Pancreas (tissue), 10 donors: ENCODE measurements at places on chromosomes 3 and 15. TPM values are rescaled to one million over a fixed set of nuclear protein-coding genes. Genes with fewer than 3 reads are reported as not detected.

DNA sequence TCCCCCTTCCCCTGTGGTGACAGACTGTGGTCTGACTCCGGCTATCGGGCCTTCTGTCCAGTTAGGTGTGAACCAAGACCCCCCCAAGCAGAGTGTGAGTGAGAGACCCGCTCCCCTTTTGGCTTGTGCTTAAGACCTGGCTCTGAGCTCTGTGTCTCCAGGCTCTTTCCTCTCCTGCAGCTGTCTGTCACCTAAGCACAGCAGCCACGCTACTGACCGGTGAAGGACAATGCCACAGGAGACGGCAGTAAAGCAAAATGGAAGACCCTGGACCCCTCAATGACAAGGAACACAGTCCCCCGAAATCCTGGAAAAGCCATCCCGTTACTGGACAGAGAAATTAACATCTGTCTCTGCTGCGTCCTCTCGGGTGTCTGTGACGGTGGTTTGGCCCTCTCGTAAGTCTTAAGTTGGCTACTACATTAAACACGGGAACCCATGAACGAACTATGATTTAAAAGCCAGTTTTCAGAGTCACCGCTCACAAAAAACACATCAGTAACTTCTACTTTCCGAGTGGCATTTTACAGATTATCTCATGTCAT is 53.7 kb downstream of the CHSY1 start:
- DNase-seq, result no peak

- peak; percentile 53 for DNase-seq
Measured at GRCh38 chr3:129003578-129004112, 2.5 kb downstream of the EFCC1 start.

DNA sequence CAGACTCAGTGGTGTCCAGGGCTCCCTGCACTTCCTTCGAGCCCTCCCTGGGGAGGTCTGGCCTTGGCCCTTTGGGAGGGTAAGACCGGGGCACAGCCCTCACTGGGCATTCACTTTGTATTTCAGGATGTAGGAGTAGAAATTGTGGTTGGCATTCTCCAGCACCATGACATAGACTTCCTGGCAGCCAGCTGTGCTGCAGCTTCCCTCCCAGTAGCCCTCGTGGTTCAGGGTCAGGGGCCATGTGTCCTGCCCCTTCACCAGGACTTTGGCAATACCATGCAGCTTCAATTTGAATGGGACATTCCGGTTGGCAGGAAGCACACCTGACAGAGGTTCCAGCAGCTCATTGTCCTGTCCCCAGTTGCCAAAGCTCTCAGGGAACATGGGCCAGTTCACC is 47.3 kb downstream of the KY start:
- DNase-seq, result peak; percentile 6

- no peak for DNase-seq
Measured at GRCh38 chr15:64568765-64569164, 108.4 kb downstream of the ZNF609 start.

GRCh38 chr15:80498652-80499051 is 94.5 kb downstream of the ARNT2 start:
- no peak for DNase-seq

- DNase-seq, result no peak
Measured at GRCh38 chr3:186825872-186826409, 16.6 kb upstream of the ADIPOQ start.

DNA sequence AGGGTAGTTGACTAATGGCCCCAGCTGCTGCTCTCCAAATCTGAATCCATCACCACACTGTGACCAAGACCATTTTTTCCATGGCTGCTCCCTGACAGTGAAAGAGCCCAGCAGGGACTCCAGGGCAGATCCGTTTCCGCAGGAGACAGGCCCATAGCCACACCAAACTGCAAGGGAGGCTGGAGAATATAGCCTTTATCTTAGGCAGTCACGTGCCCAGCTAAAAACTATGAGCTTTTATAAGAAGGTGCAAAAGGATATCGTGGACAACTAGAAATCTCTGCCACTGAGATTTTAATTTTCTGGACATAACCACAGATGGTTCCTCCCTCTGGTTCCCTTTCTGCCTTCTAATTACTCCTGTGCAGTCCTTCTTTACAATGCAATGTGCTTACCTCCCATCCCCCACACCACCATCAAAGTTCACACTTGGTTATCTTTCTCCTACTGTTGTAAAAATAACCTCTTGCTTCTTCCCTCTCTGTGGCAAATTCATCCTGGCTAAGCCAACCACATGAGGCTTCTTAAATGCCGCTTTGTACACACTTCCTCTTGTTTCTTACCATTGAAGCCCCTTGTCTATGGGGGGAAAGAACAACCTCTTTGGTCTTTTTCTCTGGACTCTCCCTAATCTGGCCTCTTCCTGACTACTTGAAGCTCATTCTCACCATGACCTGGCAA is 233.7 kb downstream of the SHQ1 start:
- DNase-seq, result no peak

- peak; percentile 99 for DNase-seq
Measured at GRCh38 chr3:32421991-32422859, 30.6 kb downstream of the CMTM7 start.

- DNase-seq, result no peak
Measured at GRCh38 chr3:72318504-72319193, 529.6 kb downstream of the SHQ1 start.

GRCh38 chr15:37072181-37072580 is 28.2 kb downstream of the MEIS2 start:
- no peak for DNase-seq

The ATP13A5 gene
- 0.14 TPM for total RNA-seq

The UBAP1L gene
- 3.3 TPM for total RNA-seq

The MYRIP gene
- total RNA-seq, result 11.2 TPM
